HL-60 (cell line): ENCODE measurements at places on chromosomes 5 and 9.
A peak's percentile ranks its signal among the peaks of the same experiment; 100 is the strongest.

- no peak for DNase-seq
These were observed 31.1 kb downstream of the SV2C start for GRCh38 chr5:76114179-76114851.

- DNase-seq: no peak
These were observed 381.1 kb downstream of the MAN2A1 start for GRCh38 chr5:110070836-110071235.

GRCh38 chr5:45695804-45696156 lies 400 bp downstream of the HCN1 start:
- no peak for DNase-seq

GRCh38 chr5:173888473-173889131 lies 453 bp downstream of the CPEB4 start:
- no peak for DNase-seq

DNA sequence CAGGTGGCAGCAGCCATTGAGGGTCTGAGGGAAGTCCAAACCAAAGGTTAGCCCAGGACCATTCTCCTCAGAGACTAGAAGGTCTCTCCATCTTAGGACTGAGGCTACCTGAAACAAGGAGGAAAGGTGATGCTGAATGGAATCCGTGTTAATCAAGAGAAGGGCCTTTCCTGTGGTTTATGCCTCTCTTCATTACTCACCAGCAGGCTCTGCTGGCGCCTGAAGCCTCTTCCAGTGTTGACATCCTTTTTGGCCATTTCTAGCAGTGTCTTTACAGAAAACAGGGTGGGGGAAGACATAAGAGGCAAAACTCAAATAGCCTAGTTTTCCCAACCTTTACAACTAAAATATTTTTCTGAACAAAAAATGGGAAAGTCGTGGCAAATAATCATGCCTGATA lies 98.0 kb downstream of the ENC1 start:
- DNase-seq: no peak

DNA sequence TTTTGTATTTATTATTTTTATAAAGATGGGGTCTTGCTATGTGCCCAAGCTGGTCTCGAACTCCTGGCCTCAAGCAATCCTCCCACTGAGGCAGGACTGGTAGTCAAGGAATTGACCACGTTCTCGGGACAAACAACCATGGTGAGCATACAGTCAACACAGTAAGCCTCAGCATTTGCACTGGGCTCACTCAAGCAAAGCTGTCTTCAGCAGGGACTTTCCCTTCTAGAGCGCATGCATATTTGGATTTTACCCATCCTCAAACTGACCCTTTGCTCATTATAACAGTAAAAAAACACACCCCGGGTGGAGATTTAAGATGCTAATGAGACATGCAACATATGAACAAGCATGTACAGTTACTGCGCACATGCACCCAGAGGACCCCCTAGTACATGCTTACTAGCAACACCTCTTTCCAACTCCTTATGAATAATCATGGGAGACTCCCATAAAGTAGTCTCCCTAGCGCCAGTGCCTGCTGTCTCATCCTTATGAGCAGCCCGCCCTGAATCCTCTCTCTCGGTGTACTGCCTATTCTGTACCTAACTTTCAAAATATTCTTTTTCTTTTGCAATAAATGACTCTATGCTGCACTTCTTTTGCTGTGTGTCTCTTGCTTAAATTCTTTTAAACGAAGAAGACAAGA lies 41.5 kb downstream of the C5orf22 start:
- no peak for DNase-seq

DNA sequence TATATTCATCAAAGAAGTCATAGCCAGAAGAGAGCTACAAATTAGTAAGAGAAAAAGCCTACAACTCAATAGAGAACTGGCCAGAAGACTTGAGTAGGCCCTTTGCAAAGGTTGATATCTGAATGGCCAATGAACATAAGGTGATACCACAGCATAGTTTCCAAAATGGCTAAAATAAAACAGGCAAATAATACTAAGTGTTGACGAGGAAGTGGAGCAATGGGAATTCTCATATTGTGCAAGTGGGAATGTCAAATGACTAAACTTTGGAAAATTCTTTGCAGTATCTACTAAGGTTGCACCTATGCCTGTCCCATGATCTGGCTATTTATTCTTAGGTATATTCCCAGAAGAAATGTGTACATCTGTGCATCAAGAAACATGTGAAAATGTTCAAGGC lies 48.3 kb downstream of the BOD1 start:
- no peak for DNase-seq

GRCh38 chr5:151662805-151663204 lies 23.9 kb downstream of the SPARC start:
- DNase-seq: no peak

DNA sequence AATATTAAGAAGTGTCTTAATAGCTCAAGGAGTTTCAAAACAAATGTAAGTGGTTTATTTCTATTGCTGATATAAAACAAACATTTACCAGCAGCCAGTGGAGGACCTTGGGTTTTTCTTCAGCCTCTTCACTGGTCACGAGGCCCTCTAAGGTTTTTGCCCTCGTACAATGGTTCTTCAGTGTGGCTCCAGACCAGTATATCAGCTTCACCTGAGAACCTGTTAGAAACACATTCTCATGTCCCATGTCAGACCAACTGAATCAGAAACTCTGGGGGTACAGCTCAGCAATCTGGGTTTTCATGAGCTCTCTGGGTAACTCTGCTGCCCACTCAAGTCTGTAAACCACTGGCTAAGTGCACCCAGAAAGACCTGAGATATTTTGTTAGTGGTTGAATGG lies 12.9 kb downstream of the WWC1 start:
- DNase-seq: no peak

DNA sequence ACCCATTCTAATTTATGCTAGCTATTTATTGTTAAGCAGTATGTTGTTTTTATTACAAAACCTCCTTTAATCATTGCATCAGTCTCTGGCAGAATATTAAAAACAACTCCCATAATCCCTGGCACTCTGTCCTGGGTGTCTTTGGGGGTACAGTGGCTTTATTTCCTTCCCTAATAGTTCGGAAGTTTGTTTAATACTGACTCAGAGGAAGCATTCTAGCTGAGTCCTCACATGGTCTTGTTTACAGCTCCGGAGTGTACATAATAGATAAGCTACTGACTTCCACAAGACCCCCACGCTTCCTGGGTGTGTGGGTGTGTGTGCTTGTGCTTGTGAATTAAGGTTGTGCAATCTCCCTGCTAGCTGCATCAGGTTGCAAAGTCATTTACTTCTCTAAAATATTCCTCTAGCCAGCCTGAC lies 149.8 kb upstream of the CDKN2B start:
- peak; percentile 81 for DNase-seq

DNA sequence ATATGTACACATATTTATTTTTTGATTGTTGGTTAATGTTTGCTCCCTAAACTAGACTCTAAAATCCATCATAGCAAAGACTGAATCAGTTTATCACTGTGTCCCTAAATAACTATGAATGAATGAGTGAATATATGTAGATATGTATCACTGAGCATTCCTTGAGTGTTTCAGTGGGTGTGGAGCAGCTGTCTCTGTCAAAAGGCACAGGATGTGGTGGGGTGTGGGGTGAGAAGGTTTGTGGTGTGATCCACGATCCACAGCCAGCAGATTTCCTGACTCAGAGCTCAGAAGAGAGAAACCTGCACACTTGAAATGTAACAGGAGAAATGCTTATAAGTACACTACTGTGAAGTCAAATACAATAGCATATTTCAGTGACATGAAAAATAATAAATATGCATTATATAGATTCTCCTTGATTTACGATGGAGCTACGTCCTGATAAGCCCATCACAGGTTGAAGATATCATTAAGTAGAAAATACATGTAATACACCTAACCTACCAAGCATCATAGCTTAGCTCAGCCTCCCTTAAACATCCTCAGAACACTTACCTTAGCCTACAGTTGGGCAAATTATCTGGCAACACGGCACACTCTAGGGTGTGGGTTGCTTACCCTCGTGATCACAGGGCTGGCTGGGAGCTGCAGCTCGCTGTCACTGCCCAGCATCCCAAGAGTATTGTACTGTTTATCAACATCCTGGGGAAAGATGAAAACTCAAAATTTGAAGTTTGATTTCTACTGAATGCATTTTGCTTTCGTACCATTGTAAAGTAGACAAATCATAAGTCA lies 287.0 kb downstream of the GAS1 start:
- no peak for DNase-seq

GRCh38 chr9:111187376-111187775 lies 142.6 kb downstream of the OR2K2 start:
- no peak for DNase-seq

DNA sequence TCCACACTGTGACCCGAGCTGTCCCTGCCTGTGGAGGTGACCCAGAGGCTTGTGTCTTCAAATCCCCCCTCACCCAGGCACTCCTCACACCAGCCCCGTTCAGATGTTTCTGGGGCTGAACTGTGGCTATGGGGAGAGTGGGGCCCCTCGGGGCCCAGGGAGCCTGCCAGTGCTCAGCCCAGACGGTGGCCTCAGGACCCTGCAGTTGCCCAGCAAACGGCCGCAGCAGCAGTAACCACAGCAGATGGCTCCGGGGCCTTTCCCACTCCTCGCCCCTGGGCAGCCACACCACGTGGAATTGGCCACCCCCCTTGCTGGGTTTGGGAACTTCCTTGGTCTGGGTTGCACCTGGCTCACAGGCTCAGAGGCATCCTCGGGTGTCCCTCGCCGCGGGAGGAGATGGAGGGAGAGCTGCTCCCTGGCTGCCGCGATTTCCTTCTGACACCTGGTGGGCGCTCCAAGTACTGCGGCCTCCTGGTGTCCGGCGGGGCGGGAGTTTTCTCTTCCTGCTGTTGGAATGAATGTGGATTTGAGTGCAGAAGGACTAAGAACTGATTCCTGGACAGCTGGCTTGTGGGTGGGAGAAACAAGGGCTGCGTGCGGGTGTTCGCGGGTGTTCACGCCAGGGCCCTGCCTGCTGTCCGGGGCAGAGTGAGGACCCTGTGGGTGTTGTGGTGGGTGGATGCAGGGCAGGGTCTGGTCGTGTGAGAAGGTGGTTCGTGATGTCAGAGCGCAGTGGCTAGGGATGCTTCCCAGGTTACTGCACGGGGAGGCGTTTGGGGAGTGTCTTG lies 97.5 kb downstream of the COL5A1 start:
- DNase-seq: peak; percentile 36
